PC-9 (cell line): ENCODE measurements at places on chromosomes 16 and 17. TPM values are rescaled to one million over a fixed set of nuclear protein-coding genes. Genes with fewer than 3 reads are reported as not detected.

DNA sequence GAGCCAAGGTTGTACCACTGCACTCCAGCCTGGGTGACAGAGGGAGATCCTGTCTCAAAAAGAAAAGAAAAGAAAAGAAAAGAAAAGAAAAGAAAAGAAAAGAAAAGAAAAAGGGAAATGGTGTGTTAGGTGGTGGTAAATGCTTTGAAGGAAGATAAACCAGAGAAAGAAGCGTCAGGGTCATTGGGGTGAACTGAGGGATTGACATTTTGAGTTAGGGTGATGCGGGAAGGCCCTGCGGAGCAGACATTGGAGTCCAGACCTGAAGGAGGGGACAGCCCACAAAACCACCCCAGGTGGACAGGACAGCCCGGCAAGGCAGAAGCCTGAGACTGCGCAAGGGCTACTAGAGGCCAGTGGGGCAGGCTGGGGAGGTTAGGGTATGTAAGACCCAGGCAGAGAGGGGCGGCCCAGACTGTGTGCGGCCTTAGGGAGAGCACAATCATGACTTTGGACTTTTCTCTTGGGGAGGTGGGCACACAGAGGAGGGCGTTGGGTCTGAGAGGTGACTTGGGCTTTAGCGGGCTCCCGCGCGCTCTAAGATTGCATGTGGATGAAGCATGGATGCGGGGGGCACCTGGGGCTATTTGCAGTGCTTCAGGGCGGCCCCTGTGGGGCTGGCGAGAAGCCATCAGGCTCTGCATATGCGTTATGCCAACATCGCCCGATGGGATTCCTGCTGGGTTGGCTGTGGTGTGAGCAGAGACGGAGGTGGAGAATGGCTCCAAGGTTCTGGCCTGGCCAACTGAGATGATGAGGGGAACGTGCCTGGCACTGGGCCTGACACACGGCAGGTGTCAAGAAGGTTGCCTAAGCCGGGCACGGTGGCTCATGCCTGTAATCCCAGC is 3.3 kb upstream of the GAA start:
- no peaks in the 10 kb centered on the region for H3K4me1 ChIP-seq
- H3K36me3 ChIP-seq, result no peaks in the 10 kb centered on the region
- no peaks in the 10 kb centered on the region for H3K27me3 ChIP-seq
- no peak overlapping the region for H3K27ac ChIP-seq

DNA sequence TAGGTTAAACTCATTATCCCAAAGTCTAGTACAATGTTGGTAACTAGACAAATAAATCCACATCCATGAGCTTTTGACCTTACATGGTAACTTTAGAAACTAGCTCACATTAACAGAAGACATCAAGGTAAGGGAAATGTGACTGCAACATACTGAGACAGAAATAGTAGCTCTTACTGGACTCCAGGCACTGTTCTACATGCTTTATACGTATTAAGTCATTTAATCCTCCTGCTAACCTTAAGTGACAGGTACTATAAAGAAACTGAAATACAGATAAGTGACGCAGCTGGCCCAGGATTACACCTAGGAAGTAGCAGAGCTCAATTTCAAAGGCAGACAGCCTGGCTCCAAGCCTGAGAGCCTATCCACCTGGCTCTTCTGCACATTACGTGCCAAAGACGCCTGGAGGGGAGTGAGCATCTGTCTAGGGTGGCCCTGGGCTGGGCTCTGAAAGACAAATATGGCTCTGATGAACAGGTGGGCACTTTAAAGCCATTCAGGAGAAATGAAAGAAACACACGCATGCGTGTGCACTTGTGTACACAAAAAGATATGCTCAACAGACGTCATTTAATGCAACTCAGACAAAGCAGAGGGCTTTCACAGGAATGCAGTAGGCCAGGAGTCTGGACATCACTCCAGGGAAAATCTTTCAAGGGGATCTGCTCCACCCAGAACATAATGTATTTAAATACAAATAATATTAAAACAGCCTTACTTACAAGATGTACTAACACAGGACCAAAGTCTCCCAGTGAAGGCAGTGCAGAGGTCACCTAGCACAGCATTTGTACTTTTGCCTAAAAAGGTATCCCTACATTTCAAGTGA is 4.4 kb downstream of the ZC3H7A start:
- 0 out of 2 replicates have a peak, but pooled peaks cover 15% of the 10 kb centered on the region for H3K36me3 ChIP-seq
- H3K4me1 ChIP-seq, result peaks cover 6% of the 10 kb centered on the region; the same call in 1 of the 2 replicates
- no peaks in the 10 kb centered on the region for H3K27me3 ChIP-seq
- no peak for DNase-seq
- H3K4me3 ChIP-seq, result no peak overlapping the region

- H3K4me1 ChIP-seq, result no peaks in the 10 kb centered on the region
- H3K4me3 ChIP-seq, result no peak overlapping the region
- no peak overlapping the region for H3K27ac ChIP-seq
- H3K27me3 ChIP-seq, result peaks cover 12% of the 10 kb centered on the region; the same call in 1 of the 2 replicates
These were observed 10.0 kb downstream of the GPR179 start for GRCh38 chr17:38333635-38334295.

DNA sequence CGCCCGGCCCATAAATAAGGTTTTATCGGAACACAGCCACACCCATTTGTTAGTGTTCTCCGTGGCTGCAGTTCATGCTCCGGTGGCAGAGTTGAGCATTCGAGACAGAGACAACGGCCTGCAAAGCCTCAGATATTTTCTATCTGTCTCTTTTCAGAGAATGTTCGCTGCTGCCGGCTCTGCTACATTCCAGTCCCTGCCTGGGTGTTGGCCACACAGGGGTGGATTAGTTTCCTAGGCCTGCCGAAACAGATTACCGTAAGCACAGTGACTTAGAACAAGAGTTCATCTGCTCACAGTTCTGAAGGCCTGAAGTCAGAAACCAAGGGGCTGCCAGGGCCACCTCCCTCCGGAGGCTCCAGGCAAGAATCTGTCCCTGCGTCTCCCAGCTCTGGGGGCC is 19.1 kb upstream of the GSG1L start:
- H3K27me3 ChIP-seq, result no peaks in the 10 kb centered on the region
- no peak for DNase-seq

DNA sequence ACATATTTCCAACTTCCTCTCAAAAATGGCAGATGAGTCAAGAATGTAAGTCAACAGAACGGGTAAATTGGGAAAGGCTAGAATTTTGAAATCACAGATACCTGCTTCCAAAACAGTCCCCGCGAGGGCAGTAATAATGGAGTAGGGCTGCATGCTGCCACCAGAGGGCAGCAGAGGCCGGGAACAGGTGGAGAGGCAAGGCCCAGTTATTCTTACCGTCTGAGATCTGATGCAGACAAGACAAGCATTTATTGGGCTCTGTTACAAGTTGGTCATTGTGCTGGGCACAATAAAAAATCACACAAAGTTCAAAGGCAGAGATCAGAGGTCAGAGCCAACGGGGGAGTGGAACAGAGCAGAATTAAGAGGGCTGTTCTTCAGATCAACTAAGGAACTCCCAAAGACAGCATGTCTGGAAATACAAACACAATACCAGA is 8.8 kb upstream of the MLKL start:
- no peak overlapping the region for H3K27ac ChIP-seq
- H3K4me1 ChIP-seq, result peaks cover 4% of the 10 kb centered on the region; the same call in 1 of the 2 replicates
- DNase-seq, result peak; percentile 79
- no peak overlapping the region for H3K4me3 ChIP-seq

NACA2 gene
- total RNA-seq, result not detected in 2 replicates
